H54 (cell line): ENCODE measurements at places on chromosomes 7 and 10.

- DNase-seq: no peak
These were observed 451.7 kb downstream of the DNAJB9 start for GRCh38 chr7:109021390-109021789.

DNA sequence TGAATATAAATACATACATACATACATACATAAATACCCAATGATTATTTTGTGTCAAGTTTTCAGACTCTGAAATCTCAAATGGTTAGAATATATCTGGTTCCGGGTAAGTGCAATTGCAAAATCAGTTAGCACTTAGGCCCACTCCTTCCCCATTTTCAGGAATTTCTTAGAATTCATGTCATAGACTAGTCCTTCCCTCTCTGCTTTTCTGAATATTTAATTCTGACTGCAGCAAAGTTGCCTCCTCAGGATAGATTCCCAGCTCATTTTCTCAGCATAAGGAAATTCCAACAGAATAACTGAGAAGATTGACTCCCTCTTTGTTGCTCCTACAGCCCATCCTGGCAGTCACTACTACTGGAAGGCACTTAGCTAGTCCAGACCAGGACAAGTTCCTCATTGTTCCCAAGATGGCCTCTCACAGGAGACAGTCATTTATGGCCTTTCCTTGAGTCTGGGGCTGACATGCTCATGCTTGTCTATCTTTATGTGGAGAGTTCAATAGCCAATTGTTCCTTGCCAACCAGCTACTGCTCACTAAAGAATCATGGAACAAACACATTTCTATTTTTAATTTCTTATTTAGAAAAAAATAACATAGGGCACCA lies 142.9 kb upstream of the ITGB1 start:
- DNase-seq: no peak

GRCh38 chr10:44233561-44234482 lies 151.1 kb downstream of the CXCL12 start:
- DNase-seq: no peak

GRCh38 chr10:96138102-96138501 lies 8.0 kb downstream of the ZNF518A start:
- no peak for DNase-seq
